Colonic mucosa (tissue), 4 donors: ENCODE measurements at places on chromosomes 5 and 9. TPM values are rescaled to one million over a fixed set of nuclear protein-coding genes. Genes with fewer than 3 reads are reported as not detected.

The CDH10 gene
- total RNA-seq = 0.13 TPM

The EPB41L4B gene
- total RNA-seq = 151 TPM

The TMEM38B gene
- 38.2 TPM for total RNA-seq

- H3K27ac ChIP-seq = no peak overlapping the region
- no peaks in the 10 kb centered on the region for H3K27me3 ChIP-seq
- no peaks in the 10 kb centered on the region for H3K36me3 ChIP-seq
- DNase-seq = no peak
- H3K4me1 ChIP-seq = no peaks in the 10 kb centered on the region
Measured at GRCh38 chr5:111197523-111197922, 26.7 kb upstream of the CAMK4 start.

- no peaks in the 10 kb centered on the region for H3K27me3 ChIP-seq
- DNase-seq = no peak
- no peak overlapping the region for H3K27ac ChIP-seq
- no peaks in the 10 kb centered on the region for H3K36me3 ChIP-seq
- no peaks in the 10 kb centered on the region for H3K4me1 ChIP-seq
- H3K4me3 ChIP-seq = no peak overlapping the region
Measured at GRCh38 chr5:162248107-162248713, 180.6 kb downstream of the GABRG2 start.

DNA sequence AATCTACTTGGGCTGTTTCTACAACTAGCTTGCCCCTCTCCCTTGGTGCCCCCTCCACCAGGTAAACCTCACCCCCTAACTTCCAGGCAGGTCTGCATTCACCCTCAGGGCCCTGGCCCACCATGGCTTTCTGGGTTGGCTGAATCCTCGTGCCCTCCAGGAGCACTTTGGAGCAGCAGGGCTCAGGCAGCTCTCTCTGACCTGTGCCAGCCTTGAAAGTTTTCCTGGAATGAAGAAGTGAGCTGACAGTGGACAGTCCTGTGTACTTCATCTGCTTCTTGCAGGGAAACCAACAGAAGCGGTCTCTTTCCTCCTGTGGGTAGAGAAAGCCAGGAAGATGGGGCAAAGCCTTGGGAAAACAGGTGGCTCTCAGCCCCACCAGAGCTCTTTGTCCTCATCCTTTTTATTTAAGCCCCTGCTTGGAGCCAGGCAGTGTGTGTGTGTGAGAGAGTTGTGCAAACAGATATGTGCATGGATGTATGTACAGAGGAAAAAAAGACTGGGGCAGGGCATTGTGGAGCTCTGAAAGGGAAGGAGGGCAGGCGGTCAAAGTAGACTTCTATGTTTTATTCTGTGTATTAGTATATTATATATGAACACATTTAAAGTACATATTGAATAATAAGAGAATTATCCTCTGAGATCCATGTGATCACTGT, 62.3 kb upstream of the SPRY4 start:
- H3K27me3 ChIP-seq = no peaks in the 10 kb centered on the region
- no peak overlapping the region for H3K27ac ChIP-seq
- H3K4me3 ChIP-seq = no peak overlapping the region
- no peaks in the 10 kb centered on the region for H3K36me3 ChIP-seq
- DNase-seq = no peak

DNA sequence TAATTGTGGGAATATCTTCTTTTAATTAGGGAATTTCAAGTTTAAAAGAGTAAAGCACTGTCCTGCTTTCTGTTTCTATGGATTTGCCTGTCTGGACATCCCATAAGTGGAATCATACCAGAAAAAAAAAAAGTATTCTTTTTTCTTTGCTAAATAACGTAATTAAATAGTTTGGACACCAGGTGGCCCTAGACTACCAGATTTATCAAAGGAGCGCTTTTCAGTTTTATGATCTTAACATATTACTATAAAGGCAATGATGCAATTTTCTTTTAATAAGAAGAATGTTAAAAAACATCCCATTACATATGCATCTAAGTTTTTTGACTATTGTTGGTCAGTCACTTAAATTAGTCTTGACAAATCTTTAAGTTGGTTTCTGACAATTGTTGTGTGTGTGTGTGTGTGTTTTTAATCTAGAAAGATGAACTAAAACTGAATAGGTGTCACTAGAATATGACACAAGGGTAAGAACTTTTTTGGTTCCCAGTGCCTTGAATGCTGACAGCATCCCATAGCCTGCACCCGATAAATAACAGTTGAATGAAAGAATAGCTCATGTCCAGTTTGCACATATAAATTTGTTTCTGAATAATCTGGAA, 49.5 kb downstream of the C5orf22 start:
- H3K36me3 ChIP-seq = no peaks in the 10 kb centered on the region
- DNase-seq = no peak
- H3K27ac ChIP-seq = no peak overlapping the region
- no peaks in the 10 kb centered on the region for H3K4me1 ChIP-seq

GRCh38 chr5:160434022-160434531, 12.4 kb downstream of the PTTG1 start:
- H3K27ac ChIP-seq = no peak overlapping the region
- DNase-seq = no peak
- no peaks in the 10 kb centered on the region for H3K36me3 ChIP-seq
- H3K4me3 ChIP-seq = no peak overlapping the region
- no peaks in the 10 kb centered on the region for H3K4me1 ChIP-seq
- no peaks in the 10 kb centered on the region for H3K27me3 ChIP-seq

DNA sequence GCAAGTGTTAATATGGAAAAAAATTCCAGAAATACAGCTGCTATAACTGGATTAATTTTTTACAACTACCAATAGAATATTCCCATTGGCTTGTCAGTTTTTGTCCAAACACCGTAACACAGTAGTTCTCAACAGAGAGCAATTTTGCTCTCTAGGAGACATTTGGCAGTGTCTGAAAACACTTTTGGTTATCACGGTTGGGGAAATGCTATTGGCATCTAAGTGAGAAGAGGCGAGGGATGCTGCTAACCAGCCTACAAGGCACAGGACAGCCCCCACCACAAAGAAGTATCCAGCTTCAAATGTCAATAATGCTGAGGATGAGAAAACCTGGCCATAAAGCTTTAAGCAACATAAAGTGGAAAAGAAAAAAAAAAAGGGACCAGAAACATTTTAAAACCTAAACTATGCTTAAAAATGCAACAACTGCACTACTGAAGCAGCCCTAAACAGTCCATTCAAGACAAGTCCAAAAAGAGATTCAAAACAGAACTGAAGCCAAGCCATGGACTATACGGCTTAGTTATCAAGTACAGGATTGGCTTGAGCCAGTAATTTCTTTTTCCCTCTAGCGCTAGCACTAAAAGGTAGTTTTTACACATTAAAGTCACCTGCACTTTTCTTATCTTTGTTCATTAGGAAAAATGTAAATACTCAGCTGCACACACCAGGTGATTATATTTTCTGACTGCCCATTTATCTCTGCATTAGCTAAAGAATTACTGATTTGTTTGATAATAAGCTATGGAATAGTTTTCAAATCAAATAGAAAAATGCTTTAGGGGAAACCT, 83.9 kb downstream of the NR3C1 start:
- no peaks in the 10 kb centered on the region for H3K36me3 ChIP-seq
- H3K27ac ChIP-seq = no peak overlapping the region
- no peaks in the 10 kb centered on the region for H3K27me3 ChIP-seq
- no peaks in the 10 kb centered on the region for H3K4me1 ChIP-seq

DNA sequence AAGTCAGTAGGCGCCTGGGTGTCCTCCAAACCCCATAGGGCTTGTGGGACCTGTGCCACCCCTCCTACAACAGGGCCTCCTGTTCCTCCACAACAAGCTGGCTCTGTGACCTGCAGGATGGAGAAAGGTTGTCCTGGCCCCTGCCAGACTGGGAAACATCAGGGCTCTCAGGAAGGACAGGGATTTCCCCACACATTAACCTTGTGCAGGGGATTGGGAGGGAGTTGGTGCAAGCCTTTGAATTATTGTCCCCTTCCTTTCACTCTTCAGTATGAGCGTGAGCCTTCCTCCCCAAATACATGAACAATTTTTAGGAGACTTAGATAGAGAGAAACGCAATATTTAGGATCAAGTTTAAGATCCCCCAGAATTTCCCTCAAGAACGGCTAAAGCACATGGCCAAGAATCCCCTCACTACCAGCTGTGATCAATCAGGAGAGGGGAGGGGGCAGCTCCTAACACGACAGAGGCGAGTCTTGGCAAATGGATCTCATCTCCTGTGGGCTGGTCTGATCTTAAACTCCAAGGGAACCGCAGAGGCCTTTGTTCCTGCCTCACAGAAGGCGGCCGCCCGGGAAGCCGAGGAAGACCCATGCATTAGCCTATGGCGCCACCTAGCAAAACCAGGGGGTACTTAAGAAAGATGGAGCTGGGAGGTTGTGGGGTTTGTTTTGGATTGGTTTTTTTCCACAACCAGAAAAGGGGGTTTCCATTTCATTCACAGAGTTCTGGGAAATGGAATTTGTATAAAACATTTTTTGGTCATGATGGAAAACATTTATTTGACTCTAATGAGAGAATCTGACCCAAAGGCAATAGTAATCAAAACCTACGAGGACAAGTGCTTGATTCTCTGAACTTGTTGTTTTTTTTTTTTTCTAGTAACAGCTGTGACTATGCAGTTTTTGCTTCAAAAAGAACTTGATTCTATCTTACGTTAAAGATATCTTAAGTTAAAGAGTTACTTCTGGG, 36.1 kb upstream of the OSMR start:
- H3K4me3 ChIP-seq = no peak overlapping the region
- peak; percentile 70 for DNase-seq
- H3K27me3 ChIP-seq = no peaks in the 10 kb centered on the region
- H3K36me3 ChIP-seq = no peaks in the 10 kb centered on the region
- no peak overlapping the region for H3K27ac ChIP-seq
- H3K4me1 ChIP-seq = no peaks in the 10 kb centered on the region

GRCh38 chr5:140108093-140109017, 5.6 kb upstream of the PURA start:
- H3K36me3 ChIP-seq = no peaks in the 10 kb centered on the region
- H3K27ac ChIP-seq = peak overlapping the region; percentile 96

DNA sequence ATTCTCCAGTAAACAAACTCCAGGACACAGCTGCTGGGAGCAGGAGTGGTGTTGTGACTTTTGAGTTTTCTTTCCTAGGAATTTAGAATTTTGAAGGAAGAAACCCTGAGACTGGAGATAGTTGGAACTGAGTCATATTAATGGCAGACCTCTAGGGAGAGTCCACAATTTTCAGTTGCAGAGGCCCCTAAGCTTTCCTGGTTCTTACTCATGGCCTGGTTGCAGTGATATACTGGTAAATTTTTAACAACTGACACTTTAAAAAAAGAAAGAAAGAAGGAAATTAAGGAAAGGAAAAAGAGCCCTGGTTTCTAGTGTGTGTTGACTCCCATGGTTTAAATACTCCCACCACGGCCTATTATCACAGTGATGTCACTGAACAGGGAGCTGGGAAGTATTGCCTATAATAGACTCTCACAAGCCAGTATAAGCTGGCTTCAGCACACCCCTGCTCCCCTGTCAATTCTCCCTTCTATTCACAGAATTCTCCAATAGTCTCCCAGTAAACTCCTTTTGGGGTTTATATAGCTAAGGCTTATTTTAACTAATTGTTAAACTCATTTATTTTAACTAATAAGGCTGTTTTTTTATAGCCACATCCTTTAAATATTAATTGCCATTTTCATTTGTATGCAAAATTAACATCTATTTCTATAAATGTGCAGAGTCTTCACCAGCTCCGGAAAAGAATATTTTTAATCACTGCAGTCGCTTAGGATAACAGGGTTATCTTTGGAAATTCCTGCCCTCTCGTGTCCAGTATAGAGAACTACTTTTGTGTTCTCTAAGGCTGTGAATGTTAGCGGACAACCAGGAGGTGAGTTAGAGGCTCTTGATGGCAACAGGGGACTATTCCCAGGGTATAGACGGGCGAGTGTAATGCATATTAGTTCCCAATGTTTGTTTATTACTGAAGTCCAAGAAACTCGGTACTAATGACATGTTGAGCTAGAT, 59.7 kb downstream of the GGTA1 start:
- H3K27ac ChIP-seq = no peak overlapping the region
- no peaks in the 10 kb centered on the region for H3K4me1 ChIP-seq
- no peaks in the 10 kb centered on the region for H3K36me3 ChIP-seq
- H3K4me3 ChIP-seq = no peak overlapping the region

DNA sequence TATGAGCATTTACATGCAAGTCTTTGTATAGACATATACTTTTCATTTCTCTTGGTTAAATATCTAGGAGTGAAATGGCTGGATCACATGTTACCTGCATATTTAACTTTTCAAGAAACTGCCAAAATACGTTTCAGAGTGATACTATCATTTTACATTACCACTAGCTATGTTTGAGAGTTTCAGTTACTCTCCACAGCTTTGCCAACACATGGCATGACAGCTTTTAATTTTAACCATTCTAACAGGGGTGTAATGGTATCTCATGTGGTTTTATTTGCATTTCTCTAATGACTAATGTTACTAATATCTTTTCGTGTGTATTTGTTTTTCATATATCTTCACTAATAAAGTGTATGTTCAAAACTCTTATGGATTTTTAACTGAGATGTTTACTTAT, 99.8 kb downstream of the DTWD2 start:
- no peaks in the 10 kb centered on the region for H3K36me3 ChIP-seq
- H3K4me1 ChIP-seq = no peaks in the 10 kb centered on the region
- DNase-seq = no peak
- no peaks in the 10 kb centered on the region for H3K27me3 ChIP-seq

GRCh38 chr9:69946800-69947437, 96.7 kb upstream of the MAMDC2 start:
- no peak overlapping the region for H3K4me3 ChIP-seq
- DNase-seq = no peak
- no peaks in the 10 kb centered on the region for H3K36me3 ChIP-seq
- H3K4me1 ChIP-seq = no peaks in the 10 kb centered on the region
- H3K27me3 ChIP-seq = no peaks in the 10 kb centered on the region

DNA sequence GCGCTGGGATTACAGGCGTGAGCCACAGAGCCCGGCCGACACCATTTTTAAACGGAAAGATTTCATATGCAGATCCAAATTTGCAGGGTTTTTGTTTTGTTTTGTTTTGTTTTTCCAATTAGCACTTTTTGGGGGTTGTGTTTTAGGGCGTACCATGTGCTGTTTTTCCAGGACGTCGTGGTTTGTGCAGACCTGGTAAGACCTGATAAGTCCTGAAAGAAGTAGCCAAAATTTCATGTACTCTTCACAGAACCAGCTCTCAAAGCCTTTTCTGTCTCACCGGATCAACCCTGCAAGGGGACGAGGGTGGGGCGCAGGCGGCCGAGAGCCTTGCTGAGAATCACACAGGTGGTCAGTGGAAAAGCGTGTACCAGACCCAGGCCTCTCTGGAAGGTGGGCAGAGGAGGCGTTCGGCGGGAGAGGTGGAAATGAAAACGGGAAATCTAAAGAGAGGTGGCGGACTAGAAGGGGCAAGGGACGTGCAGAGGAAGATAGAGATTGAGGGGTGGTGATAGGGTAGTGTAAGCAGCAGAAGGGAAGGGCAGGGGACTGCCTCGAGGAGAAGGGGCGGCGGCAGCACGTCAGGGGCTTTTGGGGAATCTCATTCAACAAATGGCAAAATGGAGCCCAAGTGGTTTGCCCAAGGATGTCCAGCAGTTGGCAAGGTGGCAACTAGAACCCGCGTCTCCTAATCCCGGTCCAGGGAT, 1.1 kb upstream of the FAF2 start:
- H3K4me3 ChIP-seq = peak overlapping the region; percentile 89
- H3K27ac ChIP-seq = peak overlapping the region; percentile 97
- peaks cover 5% of the 10 kb centered on the region for H3K4me1 ChIP-seq
